ENCODE measurements at places on chromosomes 16 and 17. TPM values are rescaled to one million over a fixed set of nuclear protein-coding genes. Genes with fewer than 3 reads are reported as not detected.

TPPP3 gene
- 13.3 TPM for total RNA-seq

KLHDC4 gene
- total RNA-seq: 38.2 TPM

KCNH6 gene
- not detected for total RNA-seq

USP31 gene
- 10.1 TPM for total RNA-seq

NFATC2IP gene
- 20.5 TPM for total RNA-seq

GPRC5B gene
- total RNA-seq: 27.9 TPM

CACNG3 gene
- total RNA-seq: not detected

PRAC2 gene
- not detected for total RNA-seq

TNFRSF17 gene
- total RNA-seq: not detected

PIRT gene
- not detected for total RNA-seq

TTYH2 gene
- total RNA-seq: 2.1 TPM

TEKT5 gene
- total RNA-seq: not detected

SLC5A10 gene
- 0.18 TPM for total RNA-seq

LITAFD gene
- total RNA-seq: not detected

CRHR1 gene
- 0.25 TPM for total RNA-seq

TNP2 gene
- not detected for total RNA-seq

PSMD11 gene
- total RNA-seq: 221 TPM

Measured in A549 treated with DMSO at 1 μM for 4 hours (cell line).